HL-60 (cell line): ENCODE measurements at places on chromosomes 3 and 15.

DNA sequence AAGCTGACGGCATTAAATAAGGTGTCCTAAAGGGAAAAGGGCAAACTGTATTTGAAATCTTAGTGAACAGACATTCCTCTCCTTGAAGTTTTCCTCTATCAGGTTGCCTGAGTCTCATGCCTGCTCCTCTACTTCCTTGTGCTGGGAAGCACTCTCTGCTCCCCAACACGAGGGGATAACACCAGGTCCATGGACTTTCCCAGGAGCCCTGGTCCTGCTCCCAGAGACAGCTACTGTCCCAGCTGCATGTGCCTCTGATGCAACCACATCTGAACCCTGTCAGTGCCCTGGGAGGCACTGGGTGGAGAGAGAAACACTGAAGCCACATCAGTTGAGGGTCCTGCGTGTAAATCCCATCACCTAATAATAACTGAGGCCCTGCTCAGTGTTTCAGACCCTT is 7.4 kb downstream of the TLR9 start:
- DNase-seq: no peak

GRCh38 chr15:77737238-77738037 is 104.7 kb upstream of the LINGO1 start:
- DNase-seq: no peak

DNA sequence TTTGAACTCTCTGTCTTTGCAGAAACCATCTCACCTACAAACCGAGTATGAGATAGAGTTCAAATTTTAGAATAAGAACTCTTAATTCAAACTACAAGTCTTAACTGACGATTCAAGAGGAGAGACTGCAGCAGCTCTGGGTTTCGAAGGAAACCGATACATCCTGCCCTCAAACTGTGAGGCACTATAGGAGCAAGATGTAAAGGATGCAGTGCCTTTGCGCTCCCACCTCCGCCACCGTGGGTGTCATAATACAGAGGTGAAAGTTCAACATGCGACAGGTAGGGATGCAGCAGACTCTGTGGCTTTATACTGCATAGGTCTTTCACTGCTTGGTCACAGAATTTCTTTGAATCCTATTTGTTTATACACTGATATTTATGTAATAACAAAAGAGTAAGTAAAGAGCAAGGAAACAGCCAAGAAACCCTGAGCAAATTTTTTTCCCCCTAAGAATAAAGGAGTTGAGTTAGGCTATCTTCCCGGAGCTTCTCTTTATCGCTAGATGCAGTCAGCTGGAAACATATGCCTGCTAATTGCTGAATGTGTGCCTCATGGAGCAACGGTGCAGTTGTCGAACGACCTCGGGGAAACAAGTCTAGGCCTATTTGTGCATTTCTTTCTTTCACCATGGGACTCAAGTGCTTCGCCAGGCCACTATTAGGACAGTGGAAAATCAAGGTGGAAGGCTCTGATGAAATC is 1097.6 kb upstream of the CFAP20DC start:
- DNase-seq: no peak

DNA sequence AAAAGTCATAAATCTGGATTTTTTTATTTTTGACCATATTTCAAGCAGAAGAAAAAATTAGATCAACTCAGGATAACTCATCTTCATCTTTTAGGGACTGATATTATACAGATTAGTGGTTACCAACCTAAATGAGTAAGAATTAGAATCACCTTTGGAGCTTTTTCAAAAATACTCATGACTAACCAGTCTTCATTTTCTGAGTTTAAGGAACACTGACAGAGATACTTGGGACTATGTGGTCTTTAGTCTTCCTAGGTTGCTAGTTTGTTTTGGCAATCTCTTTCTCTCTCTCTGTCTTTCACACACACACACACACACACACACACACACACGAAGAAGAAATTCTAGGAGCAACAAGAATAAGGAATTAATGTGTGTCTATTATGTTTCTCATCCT is 50.1 kb downstream of the TMOD3 start:
- no peak for DNase-seq

DNA sequence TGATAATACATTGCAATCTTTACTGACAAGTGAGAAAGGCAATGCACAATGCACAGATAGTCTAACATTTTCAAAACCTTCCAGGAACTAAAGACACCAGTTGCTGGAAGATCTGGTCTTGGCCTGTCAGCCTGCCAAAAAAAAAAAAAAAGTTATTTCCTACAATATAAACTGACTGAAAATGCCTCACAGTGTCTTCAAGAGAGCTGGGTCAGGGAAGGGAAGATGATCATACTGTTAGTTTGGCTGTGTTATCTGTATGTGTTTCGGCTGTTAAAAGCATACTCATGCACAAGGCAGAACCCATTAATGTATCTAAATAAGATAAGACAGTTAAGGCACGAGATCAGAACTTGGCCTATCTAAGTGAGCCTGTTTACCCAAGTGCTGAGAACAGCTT is 673.4 kb downstream of the MECOM start:
- no peak for DNase-seq

DNA sequence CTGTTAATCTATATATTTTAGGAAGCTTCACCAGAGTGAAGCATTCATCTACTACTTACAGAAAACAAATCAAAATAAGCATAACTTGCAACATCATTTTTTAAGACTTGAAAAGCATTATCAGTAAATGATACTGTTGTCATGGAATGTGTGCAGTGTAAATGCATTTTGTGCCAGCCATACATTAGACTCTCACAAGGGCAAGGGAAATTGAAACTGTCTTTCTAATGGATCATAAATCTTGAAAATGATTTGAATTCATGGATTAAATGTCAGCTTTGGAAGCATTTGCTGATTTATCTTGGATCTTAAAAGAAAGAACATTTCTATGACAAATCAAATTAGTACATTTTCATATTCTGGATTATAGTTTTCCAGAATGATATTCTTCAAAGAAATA is 338.3 kb upstream of the SGO1 start:
- no peak for DNase-seq

DNA sequence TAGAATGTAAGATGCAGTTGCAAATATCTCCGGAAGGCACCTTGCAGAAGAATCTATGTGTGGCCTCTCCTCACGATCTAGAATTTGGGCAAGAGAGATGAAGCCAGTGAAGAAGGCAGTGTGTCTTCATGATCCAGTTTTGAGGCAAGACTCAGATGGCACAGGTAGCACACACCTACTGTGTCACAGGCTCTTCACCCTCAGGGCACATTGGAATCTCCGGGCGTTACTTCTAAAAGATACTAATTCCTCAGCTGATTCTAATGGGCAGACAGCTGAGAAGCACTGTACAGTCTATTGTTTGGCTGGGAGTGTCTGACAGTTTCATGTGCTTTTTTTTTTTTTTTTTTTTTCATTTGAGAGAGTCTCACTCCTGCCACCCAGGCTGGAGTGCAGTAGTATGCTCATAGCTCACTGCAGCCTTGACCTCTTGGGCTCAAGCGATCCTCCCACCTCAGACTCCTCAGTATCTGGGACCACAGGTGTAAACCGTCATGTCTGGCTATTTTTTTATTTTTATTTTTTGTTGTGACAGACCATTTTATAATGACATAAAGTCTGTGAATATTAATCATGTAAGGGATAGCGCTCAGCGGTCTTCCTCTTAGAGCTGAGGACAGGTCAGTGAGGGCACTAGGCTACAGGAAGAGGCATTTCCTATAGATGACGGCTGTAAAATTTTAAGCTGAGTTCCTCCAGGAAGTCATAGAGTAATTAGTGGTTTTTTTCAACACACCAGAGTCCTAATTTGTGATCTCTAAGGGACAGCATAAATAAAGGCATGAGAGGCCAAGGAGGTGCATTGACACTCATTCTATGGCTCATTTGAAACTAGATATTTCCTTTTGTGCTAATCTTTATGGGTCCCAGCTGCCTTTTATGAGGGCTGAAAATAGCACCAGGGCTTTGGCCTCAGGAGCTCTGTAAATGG is 4.0 kb downstream of the C3orf52 start:
- DNase-seq: no peak

DNA sequence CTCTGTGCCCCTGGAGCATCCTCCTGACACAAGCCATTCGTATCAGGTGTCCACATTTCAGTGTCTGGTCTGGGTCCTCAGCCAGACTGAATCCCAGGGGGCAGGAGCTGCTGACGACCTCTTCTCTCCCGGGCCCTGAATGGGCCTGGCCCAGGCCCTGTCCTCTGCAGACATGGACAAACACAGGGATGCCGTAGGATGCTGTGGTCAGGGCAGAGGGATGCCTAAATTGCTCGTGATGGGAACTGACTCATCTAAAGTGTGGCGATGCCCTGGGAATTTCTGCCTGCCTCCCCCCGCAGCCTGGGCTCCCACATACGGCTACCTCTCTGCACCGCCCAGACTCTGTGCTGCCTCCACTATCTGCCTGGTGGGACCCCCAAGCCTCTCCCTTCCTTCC is 58.5 kb upstream of the CTSH start:
- no peak for DNase-seq

DNA sequence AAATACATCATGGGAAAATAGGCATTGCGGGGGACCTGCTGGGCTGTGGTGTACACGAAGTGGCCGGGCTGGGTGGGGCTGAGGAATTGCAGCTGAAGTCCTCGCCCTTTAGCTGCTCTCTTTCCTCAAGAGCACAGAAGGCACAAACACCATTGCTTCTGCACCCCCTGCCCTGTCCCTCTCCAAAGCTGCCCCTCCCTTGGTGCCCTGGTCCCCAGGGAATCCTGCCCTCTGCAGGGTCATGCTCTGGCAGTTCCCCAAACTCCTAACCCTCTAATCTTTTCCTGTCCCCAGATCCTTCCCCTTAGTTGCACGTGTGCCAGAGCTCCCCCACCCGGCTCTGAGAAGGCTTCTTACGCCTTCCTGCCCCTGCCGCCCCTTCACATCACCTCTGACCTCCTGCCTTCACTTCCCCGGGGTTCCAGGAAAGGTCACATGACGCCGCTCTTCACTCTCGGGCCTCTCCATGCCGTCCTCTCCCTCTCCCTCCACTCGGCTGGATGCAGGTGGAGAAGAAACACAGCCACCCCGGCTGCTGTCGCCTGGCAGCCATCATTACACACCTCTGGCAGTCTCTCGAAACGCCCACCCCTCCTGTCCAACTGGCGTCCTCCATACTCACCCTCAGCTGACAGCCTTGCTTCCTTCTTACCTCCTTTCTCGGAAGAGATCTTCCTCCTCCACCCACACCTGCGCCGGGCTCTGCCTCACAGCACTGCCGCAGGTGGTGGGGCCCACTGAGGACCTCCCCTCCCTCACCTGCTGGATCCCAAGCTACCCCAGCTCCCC is 6.9 kb upstream of the PCSK6 start:
- no peak for DNase-seq

- DNase-seq: no peak
Measured at GRCh38 chr3:195033531-195034091, 237.3 kb downstream of the XXYLT1 start.

DNA sequence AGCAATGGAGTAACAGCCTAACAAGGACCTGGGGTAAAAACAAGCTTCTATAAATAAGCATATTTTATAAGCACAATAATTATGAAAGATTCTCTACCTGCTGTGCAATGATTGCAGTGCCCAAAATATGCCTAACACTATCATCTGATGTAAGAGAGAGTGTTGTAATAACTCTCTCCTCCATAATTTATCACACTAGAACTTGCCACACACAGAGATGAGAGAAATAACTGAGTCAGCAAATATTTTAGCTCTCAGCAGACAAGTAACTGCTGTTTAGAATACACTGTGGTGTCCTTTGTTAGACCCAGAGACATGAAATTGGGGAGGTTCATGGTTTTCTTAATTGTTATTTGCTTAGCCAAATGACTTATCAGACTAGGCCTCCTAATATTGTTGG is 105.3 kb upstream of the ACP3 start:
- peak; percentile 18 for DNase-seq

DNA sequence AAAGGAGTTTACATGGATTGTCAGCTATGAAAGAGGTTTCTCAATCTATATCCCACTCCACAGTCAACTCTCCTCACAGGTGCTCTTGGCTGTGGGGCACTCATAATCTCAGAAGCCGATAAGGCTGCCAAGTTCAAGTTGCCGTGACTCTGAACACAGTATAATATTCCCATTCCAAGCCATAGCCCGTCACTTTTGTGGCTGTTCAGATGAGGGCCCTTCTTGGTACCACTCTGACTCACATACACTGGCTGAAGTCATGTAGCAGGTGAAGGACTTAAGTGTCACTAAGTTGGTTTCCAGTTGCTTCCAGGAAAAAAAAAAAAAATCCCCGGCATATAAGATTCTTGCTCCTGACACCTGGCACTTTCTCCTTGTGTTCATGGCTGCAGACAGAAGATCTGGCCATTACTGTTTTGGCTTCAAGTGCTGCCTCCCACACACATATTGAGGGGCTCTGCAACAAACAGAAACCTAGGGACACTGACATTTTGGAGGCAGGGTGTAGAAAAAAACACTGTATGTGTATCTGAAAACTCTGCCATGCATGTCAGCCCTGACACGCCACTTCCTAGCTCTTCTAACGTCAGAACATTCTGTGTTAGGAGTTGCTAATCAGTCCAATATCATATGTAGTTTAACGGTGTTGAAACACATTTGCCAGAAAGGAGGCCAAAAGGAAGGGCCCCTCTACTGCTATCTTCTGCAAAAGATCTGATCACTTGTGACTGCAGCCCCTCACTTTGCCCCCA is 170.2 kb upstream of the ICE2 start:
- no peak for DNase-seq

GRCh38 chr15:39585871-39586301 is 5.0 kb downstream of the THBS1 start:
- DNase-seq: no peak

- DNase-seq: no peak
Measured at GRCh38 chr15:57228395-57228794, 147.9 kb upstream of the CGNL1 start.

DNA sequence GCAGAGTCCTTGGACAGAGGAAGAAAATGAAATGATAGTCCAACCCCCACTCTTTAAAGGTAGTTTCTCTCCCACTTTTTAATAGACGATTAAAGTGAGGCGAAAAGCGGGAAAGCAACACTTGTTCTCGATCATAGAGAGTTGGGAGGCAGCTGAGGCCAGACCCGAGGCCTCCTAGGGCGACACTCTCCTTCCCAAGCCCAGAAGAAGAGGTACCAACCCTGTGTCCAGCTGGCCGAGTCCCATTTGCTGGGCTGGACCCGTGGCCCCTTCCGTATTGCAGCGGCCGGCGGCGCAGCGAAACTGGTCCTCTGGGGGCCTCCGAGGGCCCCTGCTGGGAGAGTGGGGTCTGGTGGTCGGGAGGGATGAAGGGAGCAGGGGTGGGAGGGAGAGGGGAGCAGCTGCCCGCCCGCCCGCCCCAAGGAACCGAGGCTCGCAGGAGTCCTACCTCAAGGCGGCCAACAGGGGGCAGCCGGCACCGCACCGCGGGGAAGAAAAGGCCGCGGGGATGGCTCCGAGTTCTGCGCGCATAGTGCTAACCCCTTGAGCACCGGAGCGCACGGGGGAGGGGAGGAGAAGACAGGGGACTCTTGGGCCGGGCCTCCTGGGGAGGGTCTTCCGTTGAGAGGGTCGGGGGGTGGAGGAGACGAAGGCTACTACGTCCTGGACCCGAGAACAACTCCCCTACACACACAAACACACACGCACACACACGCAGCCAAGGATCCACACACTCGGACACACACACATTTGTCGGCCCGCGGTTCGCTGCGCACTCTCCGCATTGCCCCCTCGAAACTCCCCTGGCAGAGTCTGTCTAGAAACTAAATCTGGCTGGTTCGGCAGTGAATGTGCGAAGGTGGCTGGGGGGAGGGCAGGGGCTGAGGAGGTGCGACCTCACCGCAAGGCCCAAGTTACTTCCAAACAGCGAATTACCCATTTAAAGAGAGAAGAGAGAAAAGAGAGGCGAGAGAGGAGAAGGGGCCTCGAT is 2.0 kb downstream of the WNT5A start:
- peak; percentile 14 for DNase-seq
